ENCODE measurements at places on chromosomes 5 and 9.
A peak's percentile ranks its signal among the peaks of the same experiment; 100 is the strongest.

DNA sequence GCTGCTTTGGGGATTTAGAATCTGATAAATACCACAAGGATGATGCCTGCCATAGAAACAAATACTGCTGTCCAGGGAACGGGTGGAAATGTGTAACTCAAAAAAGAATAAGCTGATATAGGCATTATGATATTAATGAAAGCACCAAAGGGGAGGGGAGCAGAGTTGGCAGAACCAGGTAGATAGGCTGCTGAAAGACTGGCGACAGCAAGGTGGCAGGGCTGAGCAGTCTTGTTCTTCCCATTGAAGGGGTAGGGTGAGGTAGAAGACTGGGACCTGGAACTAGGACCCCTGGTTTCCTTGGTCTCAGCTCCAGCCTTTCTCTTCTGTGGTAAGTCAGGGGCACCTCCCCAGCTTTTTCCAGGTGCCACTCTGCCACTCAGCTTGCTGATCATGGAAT is 31.4 kb upstream of the TMOD1 start:
- no peak for DNase-seq

- no peak for DNase-seq
Observed at GRCh38 chr5:19771174-19771835, 216.7 kb downstream of the CDH18 start.

- no peak for DNase-seq
Observed at GRCh38 chr5:61332358-61332749, 296 bp downstream of the ZSWIM6 start.

- no peak for DNase-seq
Observed at GRCh38 chr9:14281876-14282275, 32.1 kb downstream of the NFIB start.

DNA sequence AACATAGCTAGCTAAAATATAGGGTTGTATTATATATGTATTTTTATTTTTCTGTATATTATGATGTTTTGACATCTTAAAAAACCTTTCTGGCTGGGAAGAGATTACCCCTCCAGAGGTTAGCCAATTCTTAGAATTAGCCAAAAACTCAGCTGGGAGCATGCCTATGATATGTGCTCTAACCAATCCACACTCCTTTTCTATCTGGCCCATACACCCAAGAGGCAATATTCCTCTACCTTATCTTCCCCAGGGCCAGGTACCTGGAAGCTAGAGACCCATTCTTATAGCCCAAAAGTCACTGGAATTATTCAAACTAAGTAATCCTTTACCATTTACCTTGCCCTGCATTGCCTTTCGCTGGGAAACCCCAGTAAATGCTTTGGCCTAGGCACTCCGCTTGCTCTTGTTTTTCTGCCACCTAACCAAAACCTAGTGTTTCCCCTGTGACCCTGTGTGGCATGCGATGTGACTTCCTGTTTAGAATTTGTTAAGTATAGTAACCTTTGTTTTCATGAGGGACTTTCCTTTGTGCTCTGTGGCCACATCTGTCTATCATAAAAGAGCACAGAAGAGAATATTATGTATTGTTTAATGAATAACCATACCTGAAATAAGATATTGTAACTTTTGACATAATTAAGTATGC is 37.4 kb downstream of the CSNK1G3 start:
- DNase-seq: peak; percentile 54
